ENCODE measurements at places on chromosomes 12 and 14. TPM values are rescaled to one million over a fixed set of nuclear protein-coding genes. Genes with fewer than 3 reads are reported as not detected.

FOXN4 gene
- total RNA-seq: not detected

SLC38A4 gene
- total RNA-seq: not detected

KERA gene
- total RNA-seq: not detected

FLRT2 gene
- not detected for total RNA-seq

KLRG1 gene
- 3.5 TPM for total RNA-seq

KRT6A gene
- total RNA-seq: not detected

RTL1 gene
- not detected for total RNA-seq

RNU4-1 gene
- total RNA-seq: 3,380 TPM

DEPDC4 gene
- 2.1 TPM for total RNA-seq

CLEC6A gene
- total RNA-seq: not detected

LHX5 gene
- total RNA-seq: not detected

PPM1H gene
- 0.11 TPM for total RNA-seq

DENR gene
- total RNA-seq: 71.3 TPM

LRRC10 gene
- total RNA-seq: not detected

COCH gene
- total RNA-seq: 0.80 TPM

KRT85 gene
- total RNA-seq: not detected

LYZ gene
- 0.89 TPM for total RNA-seq

TMTC1 gene
- total RNA-seq: 0.39 TPM

TAOK3 gene
- 65.9 TPM for total RNA-seq

CDK17 gene
- 36.9 TPM for total RNA-seq

ADAM21 gene
- total RNA-seq: not detected

KLHL33 gene
- total RNA-seq: 0.05 TPM

OR6J1 gene
- not detected for total RNA-seq

POTEM gene
- total RNA-seq: not detected

IGFBP6 gene
- 0.48 TPM for total RNA-seq

BATF gene
- total RNA-seq: 56.0 TPM

SCAF11 gene
- total RNA-seq: 137 TPM

HHIPL1 gene
- total RNA-seq: 0.02 TPM

GSG1 gene
- not detected for total RNA-seq

TMEM117 gene
- 0.75 TPM for total RNA-seq

PDE3A gene
- not detected for total RNA-seq

ZNF705A gene
- total RNA-seq: not detected

GZMH gene
- total RNA-seq: 2.0 TPM

EFS gene
- total RNA-seq: not detected

ITGA7 gene
- total RNA-seq: 1.5 TPM

PTCSC3 gene
- total RNA-seq: not detected

DACT1 gene
- total RNA-seq: 4.3 TPM

TGFB3 gene
- total RNA-seq: 2.4 TPM

AVPR1A gene
- total RNA-seq: not detected

LTBR gene
- total RNA-seq: 0.14 TPM

MYF6 gene
- total RNA-seq: not detected

TMX1 gene
- total RNA-seq: 54.0 TPM

RHOJ gene
- total RNA-seq: not detected

GNB3 gene
- total RNA-seq: 0.39 TPM

SLCO1B3 gene
- not detected for total RNA-seq

B4GALNT1 gene
- 1.9 TPM for total RNA-seq

GLI1 gene
- total RNA-seq: 2.2 TPM

Measured in T-helper 2 cell treated with Interferon-gamma antibody and Interleukin-4, amounts not matched to agents 100 ng/mL and 5 ng/mL, for 36 hours (primary cell).